Left lobe of liver (tissue), 2 donors: ENCODE measurements at places on chromosomes 3 and 15. TPM values are rescaled to one million over a fixed set of nuclear protein-coding genes. Genes with fewer than 3 reads are reported as not detected.
A peak's percentile ranks its signal among the peaks of the same experiment; 100 is the strongest.

- DNase-seq = no peak
These were observed 61.4 kb upstream of the ZNF280D start for GRCh38 chr15:56794553-56795329.

INSYN1 gene
- 1.4 TPM for total RNA-seq

PRTG gene
- total RNA-seq = 0.23 TPM

DNA sequence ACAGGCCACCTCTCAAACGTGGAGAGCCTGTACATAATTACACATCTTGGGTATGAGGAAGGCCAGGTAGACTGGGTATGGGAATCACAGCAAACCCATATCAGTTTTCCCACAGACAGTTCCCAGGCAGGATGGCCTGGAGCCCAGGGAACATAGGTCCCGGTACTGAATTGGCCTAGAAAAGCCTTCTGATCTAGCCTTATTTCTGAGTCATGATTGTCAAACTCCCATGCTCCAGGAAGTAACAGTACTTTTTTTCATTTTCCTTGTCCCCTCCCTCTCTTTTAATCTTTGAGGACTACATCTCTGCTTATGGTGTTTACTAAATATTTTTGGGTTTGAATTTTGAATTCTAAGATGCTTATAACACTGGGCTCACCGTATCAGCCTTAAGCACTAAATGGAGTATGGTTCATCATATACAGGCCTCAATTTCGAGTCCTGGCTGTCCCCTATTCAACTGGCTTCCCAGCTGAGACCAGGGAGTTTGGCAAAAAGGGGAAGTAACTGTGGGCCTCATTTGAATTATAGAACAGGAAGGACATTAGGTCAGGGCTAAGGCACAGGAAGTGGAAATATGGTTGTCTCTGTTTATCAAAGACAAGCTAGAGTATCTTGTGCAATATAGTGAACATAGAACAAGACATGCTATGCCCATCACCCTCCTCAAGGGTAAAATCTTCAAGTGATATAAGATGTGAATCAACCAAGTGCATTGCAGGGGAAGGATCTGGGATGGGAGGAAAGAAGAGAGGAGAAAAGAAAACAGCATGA is 494.6 kb downstream of the NTRK3 start:
- DNase-seq = no peak

SPSB4 gene
- total RNA-seq = 0.35 TPM

CD200R1L gene
- total RNA-seq = not detected

DNA sequence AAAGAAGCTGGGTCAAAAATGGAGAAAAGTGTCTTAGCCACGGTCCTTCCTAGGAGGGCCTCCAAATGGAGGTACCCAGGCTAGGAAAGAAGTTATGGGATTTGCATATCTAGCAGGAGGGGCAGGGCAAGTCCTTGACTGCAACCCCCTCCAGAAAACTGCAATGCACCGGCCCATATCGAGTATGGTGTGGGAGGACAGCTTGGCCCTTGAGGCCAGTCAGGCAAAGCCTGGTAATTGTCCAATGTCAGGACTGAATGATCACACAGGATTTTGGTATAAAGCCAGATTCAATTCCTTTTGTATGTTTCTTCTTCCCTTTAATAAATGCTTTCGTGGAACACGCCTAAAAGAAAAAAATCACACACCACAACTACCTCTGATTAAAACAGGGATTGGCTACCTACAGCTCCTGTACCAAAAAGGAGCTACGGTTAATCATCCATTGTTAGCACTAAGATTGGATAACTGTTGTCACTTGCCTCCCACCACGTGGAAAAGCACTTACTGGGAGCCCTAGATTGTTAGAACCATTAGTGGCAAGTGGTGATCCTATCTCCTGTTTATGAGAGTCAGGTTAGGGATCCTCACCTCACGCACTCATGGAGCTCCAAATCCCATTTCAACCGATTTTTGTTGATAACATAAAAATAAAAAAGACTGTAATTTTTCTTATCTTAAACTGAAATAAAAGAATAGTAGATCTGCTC is 1.2 kb downstream of the ZNF770 start:
- peak; percentile 56 for DNase-seq
